ENCODE measurements at places on chromosomes 7 and 10. TPM values are rescaled to one million over a fixed set of nuclear protein-coding genes. Genes with fewer than 3 reads are reported as not detected.

CTAGE8 gene
- 0.15 TPM for total RNA-seq

GRCh38 chr10:77619964-77620703 is 17.5 kb downstream of the KCNMA1 start:
- no peak for DNase-seq

GRCh38 chr7:77426052-77426404 is 9.9 kb upstream of the GSAP start:
- DNase-seq = no peak

ADARB2 gene
- total RNA-seq = 0.34 TPM

DNA sequence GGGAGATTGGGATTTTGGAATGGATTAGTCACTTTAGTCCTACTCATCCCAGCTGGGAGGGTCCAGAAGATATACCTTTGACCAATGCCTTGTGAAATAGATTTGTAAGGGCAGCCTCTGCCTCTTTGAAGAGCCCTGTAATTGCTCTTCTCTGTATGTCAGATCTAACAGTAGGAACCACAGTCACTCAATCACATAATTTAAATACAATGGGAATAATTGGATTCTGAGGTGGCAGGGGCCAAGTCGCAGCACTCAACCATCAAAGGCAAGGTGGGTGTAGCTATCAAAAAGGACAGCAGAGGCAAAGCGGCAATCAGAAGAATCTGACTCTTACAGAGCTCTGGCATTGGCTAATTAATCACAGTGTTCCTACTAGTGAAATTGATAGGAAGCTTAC is 650.9 kb upstream of the ANKRD30A start:
- DNase-seq = no peak

DNA sequence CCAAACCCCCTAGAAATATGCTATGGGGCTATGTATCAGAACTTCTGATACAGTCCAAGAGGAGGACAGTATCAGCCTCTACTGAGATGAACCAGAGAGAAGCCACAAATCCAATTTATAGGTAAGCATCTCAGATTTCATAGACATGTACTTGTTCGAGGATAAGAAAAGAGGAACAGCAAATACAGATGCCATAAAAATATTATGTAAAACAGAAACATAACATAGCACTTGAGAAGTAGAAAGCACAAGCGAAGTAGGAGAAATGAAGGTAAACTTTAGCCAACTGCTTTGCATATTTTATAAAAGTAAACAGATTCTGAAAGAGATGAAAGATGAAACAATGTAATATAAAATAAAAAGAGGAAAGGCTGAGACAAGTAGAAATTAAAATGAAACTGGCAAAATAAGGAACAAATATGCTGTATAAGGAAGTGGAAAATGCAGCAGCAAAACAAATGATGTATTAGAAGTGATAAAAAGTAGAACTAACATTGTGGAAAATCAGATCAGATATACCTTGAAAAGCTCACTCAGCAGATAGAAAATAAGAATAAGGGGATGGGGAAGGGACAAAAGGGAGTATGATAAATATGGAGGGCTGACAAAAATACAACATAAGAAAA is 135.1 kb downstream of the SKAP2 start:
- no peak for DNase-seq

DNA sequence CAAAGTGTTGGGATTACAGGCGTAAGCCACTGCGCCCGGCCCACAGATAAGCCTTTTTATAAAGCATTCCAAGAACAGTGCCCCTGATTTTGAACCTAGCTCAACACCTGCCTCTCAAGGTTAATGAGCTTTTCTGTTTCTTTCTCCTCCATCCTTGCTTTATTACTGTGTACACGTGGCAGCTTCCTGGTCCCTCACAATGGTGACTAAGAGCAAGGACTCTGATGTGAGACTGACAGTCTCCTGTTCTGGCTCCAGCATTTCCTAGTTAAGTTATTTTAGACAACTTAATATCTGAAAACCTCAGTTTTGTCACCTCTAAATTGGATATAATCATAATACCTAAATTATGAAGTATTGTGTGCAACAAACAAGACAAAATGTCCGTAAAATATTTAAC is 9.9 kb downstream of the HABP2 start:
- DNase-seq = no peak

DNA sequence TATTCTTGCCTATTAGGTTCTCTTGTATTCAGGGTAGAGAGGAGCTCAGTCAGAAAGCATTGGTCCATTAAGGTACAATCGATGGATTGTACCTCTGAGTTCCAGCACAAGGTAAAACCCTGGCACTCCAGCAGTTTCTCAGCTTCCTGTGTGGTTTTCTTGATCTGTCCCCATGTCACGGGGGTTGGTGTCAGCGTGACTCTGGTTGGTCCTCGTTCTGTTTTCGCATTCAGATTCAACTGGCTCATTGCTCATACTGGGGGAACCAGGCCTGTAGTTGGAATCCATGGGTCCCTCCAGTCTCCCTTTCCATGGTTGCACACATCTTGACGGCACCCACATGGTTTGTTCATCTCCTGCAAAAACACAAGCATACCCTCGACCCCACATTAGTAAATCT is 32.7 kb upstream of the RASGEF1A start:
- DNase-seq = no peak

DNA sequence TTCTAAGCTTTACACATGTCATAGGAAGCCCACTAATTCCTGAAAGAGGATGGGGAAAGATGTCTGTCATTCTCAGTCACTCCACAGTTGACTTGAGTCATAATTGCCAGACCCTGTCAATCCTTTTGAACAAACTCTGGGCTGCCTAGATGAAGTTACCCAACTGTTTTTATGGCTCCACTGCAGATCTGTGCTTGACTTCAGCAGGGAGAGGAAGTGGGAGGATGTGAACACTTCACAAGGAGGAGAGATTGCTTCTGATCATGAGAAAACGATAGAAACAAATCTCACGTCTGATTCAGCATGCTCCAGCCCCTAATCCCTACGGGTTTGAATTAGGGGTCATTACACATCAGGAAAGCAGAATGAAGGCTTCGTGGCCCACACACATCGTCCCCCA is 596.6 kb upstream of the CELF2 start:
- DNase-seq = no peak

GPR22 gene
- not detected for total RNA-seq

GRCh38 chr10:118966076-118966849 is 63.3 kb upstream of the NANOS1 start:
- DNase-seq = no peak

DNA sequence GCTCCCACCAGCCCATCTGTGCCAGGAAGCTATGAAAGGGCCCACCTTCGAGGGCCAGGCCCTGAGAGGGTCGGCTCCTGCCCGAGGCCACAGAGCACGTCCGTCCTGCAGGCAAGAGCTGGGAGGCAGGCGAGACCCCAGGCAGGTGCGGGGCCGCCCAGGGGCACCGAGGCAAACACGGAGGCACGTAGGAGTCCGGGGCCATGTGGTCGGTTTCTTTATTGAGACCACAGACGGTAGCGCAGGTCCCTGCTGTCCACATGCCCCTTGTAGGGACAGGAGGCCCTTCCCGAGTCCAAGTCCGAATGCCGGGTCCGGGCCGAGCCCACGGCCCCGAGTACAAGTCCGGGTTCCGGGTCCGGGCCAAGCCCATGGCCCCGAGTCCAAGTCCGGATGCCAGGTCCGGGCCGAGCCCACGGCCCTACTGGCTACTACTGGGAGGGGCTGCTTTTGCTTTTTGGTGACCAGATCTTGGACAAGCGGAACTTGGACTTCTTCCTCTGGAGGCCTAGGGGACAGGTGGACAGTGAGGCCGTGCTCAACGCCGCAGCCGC is 25.0 kb downstream of the MICALL2 start:
- no peak for DNase-seq

- DNase-seq = no peak
Observed at GRCh38 chr10:7967035-7967434, 87.5 kb upstream of the GATA3 start.

GRCh38 chr10:63391812-63392211 is 74.0 kb downstream of the JMJD1C start:
- DNase-seq = no peak

DNA sequence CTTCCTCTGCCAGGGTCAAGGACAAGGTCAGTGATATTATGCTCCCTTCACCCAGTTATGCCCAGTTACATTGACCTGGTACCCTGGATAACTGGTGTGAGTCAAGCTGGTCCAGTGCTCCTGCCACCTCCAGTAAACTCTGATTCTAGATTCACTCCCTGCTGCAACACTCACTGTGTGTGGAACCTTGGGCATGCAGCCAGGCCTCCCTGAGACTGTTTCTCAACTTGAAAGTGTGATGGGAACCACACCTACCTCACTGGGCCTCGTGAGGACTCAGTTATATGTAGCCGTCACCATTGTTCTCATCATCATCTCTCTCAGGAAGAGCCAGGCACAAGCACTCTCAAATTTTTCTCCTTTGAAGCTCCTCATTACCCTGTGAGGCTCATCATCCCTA is 935 bp upstream of the ZNF736 start:
- no peak for DNase-seq

DNA sequence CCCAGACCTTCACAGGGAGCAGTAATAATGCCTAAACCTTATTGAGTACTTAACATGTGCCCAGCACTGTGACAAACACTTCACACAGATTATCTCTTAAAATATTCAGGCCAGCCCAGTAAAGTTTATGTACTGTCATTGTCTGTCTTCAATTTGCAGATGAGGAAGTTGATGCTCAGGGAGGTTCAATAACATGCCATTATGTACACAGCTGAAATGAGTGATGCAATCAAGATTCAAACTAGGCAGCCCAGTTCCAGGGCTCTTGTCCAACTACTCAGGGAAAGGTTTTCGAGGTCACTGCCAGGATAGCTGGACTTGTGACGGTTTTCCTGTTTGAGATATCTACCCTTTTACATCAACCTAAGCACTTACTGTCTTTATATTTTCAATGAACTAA is 56.1 kb downstream of the AUTS2 start:
- DNase-seq = peak; percentile 51

GRCh38 chr7:76259124-76260093 is 43.1 kb upstream of the HSPB1 start:
- no peak for DNase-seq

CCM2 gene
- 45.6 TPM for total RNA-seq

DNA sequence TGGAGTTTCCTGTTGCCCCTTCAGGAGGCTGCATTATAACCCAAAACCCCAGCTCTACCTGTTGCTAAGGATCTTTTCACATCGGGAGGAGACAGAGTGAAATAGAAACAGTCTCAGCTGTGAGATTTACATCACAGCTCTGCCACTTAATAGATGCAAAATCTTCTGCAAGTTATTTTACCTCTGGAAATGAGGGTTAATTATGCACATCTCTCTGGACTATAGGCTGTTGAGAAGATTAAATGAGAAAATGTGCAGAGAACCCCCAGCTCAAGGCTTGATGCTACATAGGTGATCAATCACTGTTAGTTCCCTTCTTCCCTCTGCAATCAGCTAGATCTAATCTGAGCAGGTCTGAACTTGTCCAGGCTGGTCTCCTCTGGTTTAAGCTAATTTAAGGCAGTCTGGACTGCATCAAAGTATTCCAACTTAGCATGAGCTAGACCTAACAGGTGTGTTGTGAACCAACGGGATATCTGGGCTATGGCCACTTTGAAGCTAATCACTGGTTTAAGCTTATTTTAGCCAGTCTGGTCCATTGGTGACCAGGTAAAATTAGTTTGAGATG is 8.9 kb upstream of the LRRC18 start:
- no peak for DNase-seq

- DNase-seq = no peak
Observed at GRCh38 chr7:131066635-131067034, 261.0 kb upstream of the MKLN1 start.

DNA sequence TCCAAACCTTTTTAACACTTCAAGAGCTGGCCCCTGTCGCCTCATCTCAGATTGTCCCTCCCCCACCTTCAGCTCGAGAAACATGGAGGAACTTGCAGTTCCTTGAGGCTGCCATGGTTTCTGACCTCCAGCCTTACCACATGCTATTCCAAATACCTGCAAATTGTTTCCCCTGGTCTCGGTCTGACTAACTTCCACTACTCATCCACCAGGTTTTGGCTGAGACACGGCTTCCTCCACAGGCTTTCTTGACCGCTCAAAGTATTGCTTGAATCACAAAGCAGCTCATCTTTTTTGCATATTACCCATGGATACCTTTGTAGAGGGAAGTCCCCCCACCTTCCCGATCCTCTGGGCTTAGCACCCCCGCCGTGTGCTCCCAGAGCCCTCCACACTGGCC is 5.2 kb upstream of the SAMD8 start:
- DNase-seq = no peak

DYDC2 gene
- total RNA-seq = not detected

DNA sequence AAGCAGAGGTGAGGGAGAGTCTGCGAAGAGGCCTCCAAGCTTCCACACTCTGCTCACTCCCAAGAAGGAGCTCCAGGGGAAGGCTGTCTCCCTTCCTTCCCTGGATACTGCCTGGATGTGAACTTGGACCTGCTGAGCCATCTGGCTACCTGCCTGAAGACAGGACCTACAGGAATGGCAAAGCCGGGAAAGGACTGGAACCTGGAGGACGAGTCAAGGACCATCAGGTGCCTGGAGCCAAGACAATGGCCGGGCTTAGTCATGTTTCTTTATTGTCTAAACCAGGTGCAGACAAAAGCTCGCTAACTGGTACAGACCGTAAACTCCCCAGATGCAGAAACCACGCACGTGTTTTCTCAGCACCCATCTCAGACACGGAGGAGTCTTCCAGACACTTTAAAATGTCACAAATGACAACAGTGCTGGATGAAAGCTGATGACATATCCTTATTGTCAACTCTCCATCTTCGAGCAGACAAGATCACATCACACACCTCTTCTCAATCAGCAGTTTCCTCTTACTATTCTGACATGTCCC is 12.1 kb downstream of the ASB13 start:
- no peak for DNase-seq

DNA sequence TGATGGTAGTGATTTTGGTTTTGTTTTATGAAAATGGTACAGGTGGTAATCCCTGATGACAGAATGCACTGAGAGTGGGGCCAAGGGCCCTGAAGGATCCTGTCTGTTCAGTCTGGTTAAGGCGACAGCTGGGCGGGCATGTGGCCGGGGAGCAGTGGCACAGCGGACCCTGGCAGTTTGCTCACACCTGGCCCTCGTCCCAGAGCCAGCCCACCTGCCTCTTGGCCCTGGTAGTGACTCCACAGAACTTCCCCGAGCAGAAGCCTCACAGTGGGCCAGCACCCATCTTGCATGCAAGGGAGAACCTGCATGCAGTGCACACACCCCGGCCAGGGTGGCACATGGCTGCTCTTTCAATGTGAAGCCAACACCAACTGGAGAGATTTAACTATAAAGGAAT is 82.8 kb downstream of the ALOX5 start:
- no peak for DNase-seq

- DNase-seq = no peak
Observed at GRCh38 chr10:33664070-33664469, 329.6 kb upstream of the NRP1 start.

GRCh38 chr7:94003446-94004023 is 620 bp downstream of the BET1 start:
- DNase-seq = no peak

- DNase-seq = no peak
Observed at GRCh38 chr10:68665841-68666240, 55.2 kb upstream of the CCAR1 start.

- DNase-seq = peak; percentile 92
Observed at GRCh38 chr10:100267239-100268104, at the start of gene CWF19L1. Gene CWF19L1, minus strand, starts transcription at chr10:100267638. Its CDS starts 45 bp downstream, at chr10:100267593.

- DNase-seq = no peak
Observed at GRCh38 chr10:127168261-127168660, 28.1 kb downstream of the INSYN2A start.
